ENCODE measurements at places on chromosomes 2 and 18. TPM values are rescaled to one million over a fixed set of nuclear protein-coding genes. Genes with fewer than 3 reads are reported as not detected.

DNA sequence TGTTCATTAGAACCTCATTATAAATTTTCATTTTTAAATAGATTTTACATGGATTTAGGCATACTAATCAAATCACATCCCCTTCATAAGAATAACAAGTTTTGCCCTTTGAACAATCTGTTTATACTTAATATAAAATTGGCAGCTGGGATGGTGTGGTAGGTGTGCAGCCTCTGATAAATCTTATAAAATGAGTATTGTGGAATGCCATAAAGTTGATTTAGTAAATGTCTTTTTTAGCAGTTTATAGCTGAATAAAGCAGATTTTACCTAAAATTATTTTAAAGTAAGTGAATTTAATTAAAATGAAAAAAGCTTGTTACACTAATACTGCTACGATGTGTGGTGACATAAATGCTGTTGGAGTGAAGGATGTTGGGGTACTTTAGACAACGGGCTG is 35.5 kb downstream of the VAPA start:
- no peaks in the 10 kb centered on the region for H3K27me3 ChIP-seq
- no peak overlapping the region for H3K27ac ChIP-seq
- no peak overlapping the region for H3K4me3 ChIP-seq

DNA sequence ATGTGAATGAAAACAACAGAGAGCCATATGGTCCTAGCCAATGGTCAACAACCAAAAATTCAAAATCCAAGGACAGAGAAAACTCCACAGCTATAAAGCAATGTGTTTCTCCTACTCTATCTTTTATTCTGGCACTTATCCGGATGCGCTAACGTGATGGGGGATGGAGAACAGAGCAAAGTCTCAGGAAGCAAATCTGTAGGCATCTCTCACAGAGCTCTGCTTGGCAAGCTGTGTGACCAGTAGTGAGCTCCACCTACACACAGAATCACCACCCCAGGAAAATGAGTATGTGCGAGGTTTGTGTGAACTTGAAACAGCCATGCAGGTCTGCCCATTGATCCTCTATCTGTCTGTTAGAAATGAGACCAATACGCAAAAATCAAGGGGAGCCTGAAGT is 584.3 kb downstream of the BCL11A start:
- no peaks in the 10 kb centered on the region for H3K36me3 ChIP-seq
- H3K4me1 ChIP-seq = no peaks in the 10 kb centered on the region
- no peak overlapping the region for H3K27ac ChIP-seq
- H3K4me3 ChIP-seq = no peak overlapping the region
- H3K27me3 ChIP-seq = no peaks in the 10 kb centered on the region

DNA sequence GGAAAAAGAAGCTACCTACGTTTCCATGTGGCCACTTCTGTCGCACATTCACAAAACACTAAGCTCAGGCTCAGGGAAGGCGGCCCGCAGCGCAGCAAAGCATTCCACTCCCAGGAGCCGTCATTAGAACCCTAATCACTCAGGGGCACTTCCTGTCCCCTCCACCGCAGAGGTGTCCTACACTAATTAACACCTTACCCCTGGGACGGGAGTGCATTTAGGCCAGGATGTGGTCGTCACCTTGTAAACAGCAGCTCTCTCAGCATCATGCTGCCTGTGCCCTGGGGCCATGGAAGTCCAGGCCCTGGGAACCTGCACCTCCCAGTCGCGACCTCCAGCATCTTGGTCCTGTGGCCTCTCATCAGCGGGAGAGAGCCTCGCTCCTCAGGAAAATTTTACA is 359.8 kb upstream of the SALL3 start:
- H3K27ac ChIP-seq = no peak overlapping the region
- DNase-seq = no peak
- H3K27me3 ChIP-seq = no peaks in the 10 kb centered on the region
- H3K36me3 ChIP-seq = no peaks in the 10 kb centered on the region
- no peaks in the 10 kb centered on the region for H3K4me1 ChIP-seq
- no peak overlapping the region for H3K4me3 ChIP-seq

DNA sequence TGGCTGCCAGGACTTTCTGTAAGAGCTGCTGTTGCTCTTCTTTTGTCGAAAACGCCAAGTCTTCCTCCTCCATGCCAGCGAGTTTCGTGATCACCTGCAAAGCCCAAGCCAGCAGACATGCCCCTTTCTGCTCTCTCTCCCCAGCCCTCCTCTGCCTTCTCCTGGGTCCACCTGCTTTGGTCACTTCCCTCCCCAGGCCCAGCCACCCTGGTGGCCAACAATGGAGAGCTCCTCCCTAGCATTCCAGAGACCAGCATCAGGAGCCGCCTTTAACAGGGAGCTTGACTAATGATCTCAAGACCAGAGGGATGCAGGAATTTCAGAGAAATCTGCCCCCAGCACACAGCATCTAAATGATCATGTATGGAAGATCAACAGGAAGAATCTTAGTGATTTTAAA is 34.6 kb downstream of the ERCC3 start:
- peaks cover 66% of the 10 kb centered on the region for H3K36me3 ChIP-seq
- no peaks in the 10 kb centered on the region for H3K27me3 ChIP-seq
- H3K4me3 ChIP-seq = no peak overlapping the region
- DNase-seq = no peak
- no peak overlapping the region for H3K27ac ChIP-seq

- H3K4me1 ChIP-seq = no peaks in the 10 kb centered on the region
- H3K36me3 ChIP-seq = no peaks in the 10 kb centered on the region
- H3K4me3 ChIP-seq = no peak overlapping the region
- peaks cover 25% of the 10 kb centered on the region for H3K27me3 ChIP-seq
- no peak overlapping the region for H3K27ac ChIP-seq
Observed at GRCh38 chr2:151334082-151334815, 23.1 kb upstream of the TNFAIP6 start.

DNA sequence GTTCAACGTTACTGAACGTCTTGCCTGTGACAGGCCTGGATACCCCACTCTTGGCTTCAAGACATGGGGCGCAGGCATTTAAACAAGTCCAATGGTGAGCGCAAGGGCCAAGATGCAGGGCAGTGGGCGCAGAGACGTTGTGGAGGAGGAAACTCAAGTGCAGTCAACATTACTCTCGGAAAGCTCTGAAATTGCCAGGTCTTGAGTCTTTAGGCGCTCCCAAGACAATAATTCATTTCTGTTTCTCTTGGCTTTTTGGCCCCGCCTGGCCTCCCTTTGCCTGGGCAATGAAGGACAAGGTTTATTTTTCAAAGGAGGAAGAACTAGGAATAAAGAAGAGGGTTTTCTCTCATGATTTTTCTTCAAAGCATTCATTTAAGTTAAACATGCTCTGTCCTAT is 13.3 kb upstream of the TMEM214 start:
- no peak overlapping the region for H3K27ac ChIP-seq
- H3K27me3 ChIP-seq = no peaks in the 10 kb centered on the region
- no peak overlapping the region for H3K4me3 ChIP-seq
- H3K36me3 ChIP-seq = no peaks in the 10 kb centered on the region
- H3K4me1 ChIP-seq = peaks cover 5% of the 10 kb centered on the region

DNA sequence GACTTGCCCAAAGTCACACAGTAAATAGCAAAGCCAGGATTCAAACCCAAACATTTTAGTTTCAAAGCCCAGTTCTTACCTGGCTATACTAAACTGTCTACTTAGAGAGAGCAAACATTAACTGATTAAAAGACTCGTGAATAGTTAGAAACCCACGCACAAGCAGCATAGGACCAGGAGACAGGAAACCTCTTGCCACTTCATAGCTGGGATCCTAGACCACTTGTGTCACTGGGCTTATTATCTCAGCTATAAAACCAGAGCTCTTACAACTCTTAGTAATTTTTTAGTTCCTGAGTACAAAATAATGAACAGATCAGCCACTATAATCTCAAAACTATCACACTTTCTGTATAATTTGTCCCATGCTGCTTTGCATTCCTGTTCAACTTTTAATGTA is 2.4 kb upstream of the AAK1 start:
- DNase-seq = no peak
- H3K4me1 ChIP-seq = peaks cover 52% of the 10 kb centered on the region
- H3K27ac ChIP-seq = peak overlapping the region; percentile 99
- H3K4me3 ChIP-seq = peak overlapping the region; percentile 88

GRCh38 chr18:76491473-76491775 is 3.6 kb downstream of the ZNF516 start:
- peaks cover 7% of the 10 kb centered on the region for H3K36me3 ChIP-seq
- H3K27ac ChIP-seq = no peak overlapping the region
- peak overlapping the region; percentile 85 for H3K4me3 ChIP-seq
- peak; percentile 59 for DNase-seq
- H3K27me3 ChIP-seq = peaks cover 75% of the 10 kb centered on the region

Gene UCN
- 3.0 TPM for total RNA-seq
